ENCODE measurements at places on chromosomes 7 and 10.

DNA sequence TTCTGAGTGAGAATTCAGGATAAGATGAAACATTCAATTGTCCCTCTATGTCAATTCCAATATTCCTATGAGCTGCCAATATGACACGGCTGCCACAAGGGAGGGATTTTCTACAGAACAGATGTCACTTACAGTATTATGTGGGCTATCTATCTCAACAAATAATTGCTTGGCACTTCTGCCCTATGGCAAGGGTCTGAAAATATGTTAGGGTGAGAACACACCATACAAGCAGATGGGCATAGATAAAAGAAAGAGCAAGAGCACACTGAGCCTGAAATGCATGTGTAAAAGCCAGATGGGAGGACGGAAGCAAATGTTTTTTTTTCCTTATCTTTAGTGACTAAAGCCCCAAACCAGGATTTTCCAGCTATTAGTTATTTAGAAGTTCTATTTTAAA lies 70.1 kb upstream of the TFEC start:
- no peak for DNase-seq

GRCh38 chr10:113610631-113611601 lies 52.9 kb downstream of the NRAP start:
- DNase-seq: no peak

GRCh38 chr7:139687980-139688632 lies 89.7 kb downstream of the HIPK2 start:
- DNase-seq: no peak

GRCh38 chr7:1895664-1896515 lies 225.8 kb downstream of the ELFN1 start:
- no peak for DNase-seq

- no peak for DNase-seq
These were observed 50.6 kb downstream of the RBM17 start for GRCh38 chr10:6139470-6139869.

- DNase-seq: no peak
These were observed 719.8 kb downstream of the ANKRD7 start for GRCh38 chr7:118944271-118944670.

- no peak for DNase-seq
These were observed 204.7 kb downstream of the DGKI start for GRCh38 chr7:137642031-137642430.

DNA sequence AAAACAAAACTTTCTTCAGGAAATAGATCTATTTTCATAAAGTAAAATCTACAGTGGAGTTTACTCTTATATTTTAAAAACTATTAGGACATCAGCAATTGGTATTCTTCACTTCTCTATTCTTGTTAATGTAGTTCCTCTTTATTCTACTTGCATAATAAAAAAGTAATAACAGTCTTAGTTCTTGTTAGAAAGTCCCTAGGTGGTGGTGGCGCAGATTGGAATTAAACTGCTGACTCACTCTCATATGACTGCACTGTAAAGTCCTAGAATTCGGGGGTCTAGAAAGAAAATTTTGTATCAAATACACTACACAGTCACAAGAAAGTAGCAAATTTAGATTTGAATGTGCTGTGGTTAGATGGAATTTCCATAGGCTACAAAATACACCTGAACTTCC lies 44.6 kb upstream of the TES start:
- DNase-seq: no peak

DNA sequence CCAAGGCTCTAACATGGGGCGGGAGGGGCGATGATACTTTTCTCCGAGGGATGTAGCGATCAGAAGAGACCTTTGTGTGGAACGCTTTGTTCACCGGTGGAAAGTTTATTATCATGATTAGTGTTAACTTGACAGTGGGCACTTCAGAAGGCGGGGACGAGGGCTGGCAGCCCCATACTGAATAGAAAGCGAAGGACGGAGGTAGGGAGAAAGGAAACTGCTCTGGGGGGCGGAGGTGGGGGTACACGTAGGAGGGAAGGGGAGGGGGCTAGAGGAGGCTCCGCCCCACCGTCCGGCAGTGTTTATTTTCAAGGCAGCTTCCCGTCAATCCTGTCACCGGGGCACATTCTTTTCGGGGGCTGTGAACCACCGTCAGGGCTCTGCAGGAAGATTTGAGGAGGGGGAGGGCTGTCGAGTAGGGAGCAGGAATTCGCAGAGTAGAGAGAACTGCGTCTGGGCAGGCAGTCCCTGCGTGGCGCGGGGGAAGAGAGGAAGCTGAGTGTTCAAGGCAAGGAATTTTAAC lies 9.4 kb upstream of the NKX2-3 start:
- no peak for DNase-seq

DNA sequence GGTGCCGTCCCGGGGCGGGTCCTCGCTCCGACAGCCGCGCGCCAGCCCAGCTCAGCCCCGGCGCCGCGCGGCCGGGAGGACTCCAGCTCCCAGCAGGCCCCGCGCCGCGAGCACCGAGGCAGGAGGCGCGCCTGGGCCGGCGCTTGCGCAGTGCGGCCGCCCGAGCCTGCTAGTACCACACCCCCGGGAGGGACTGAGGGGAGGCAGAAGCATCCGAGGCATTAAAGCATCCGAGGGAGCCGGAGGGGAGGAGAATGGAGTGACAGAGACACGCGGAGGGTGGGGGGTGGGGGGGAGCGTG lies at the start of gene GRK5:
Gene GRK5 (plus strand): TSS at position 206 of the 301 bp plus-strand sequence. CDS start 347 bp downstream, outside the sequence.
- peak; percentile 82 for DNase-seq

- no peak for DNase-seq
These were observed 111.2 kb upstream of the BET1 start for GRCh38 chr7:94115316-94115715.

- DNase-seq: no peak
These were observed 45.9 kb downstream of the HIPK2 start for GRCh38 chr7:139731802-139732470.

DNA sequence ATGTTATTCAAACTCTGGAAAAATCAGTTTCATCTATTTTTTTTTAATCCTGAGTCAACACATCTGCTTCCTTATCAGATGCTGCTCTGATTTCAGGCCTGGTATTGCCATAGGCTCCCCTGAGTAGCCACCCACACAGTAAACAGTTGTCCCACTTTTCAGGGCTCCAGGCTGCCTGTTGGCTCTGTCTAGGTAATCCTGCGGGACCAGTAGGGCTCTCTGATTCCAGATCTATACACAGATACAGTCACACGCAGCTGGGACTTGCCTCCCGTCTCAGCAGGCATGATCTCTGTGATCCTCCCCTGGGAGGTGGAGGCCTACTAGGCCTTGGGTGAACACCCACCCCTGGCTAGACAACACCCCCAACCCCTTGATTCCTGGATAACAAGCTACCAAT lies 206.1 kb downstream of the CREB5 start:
- no peak for DNase-seq
